ENCODE measurements at places on chromosomes 11 and 22.

DNA sequence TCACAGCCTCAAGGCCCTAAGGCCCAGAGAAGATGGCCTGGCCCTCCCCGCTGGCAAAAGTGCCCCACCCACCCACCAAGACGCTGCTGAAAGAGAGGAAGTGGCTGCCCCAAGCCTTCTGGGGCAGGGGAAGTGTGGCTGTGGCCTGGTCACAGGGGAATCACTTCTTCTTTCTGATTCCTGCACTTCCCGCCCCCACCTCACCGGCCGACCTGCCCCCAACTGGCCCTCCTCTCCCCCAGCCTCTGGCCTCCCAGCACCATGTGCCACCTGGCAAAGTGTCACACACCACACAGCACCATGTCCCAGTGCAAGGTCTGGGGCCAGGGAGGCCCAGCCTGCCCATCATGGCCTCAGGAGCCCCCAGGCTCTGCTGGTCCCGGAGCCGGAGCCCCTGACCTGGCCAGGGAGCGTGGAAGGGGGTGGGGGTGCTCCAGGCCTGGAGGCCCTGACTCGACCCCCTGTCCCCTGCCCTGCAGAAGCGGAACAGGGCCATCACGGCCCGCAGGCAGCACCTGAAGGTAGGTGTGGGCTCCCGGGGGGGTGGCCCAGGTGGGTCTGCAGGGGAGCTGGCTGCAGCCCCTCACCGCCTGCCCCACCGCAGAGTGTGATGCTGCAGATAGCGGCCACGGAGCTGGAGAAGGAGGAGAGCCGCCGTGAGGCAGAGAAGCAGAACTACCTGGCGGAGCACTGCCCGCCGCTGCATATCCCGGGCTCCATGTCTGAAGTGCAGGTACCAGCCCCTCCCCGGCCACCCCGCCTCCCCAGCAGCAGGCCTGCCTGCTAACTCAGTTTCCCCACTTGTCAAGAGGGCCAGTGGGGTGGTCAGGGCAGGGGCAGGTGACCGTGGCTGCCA is 1.4 kb downstream of the TNNI2 start:
- no peak for DNase-seq

- DNase-seq, result no peak
These were observed 46.0 kb upstream of the OR9Q1 start for GRCh38 chr11:57977709-57978108.

GRCh38 chr11:22340701-22341587 is 2.8 kb downstream of the SLC17A6 start:
- DNase-seq, result no peak

GRCh38 chr11:99519095-99519494 is 498.3 kb downstream of the CNTN5 start:
- no peak for DNase-seq

GRCh38 chr22:39943337-39943736 is 16.9 kb upstream of the TMA7B start:
- DNase-seq, result no peak

- peak; percentile 66 for DNase-seq
These were observed 136.3 kb downstream of the PKNOX2 start for GRCh38 chr11:125300791-125301218.

DNA sequence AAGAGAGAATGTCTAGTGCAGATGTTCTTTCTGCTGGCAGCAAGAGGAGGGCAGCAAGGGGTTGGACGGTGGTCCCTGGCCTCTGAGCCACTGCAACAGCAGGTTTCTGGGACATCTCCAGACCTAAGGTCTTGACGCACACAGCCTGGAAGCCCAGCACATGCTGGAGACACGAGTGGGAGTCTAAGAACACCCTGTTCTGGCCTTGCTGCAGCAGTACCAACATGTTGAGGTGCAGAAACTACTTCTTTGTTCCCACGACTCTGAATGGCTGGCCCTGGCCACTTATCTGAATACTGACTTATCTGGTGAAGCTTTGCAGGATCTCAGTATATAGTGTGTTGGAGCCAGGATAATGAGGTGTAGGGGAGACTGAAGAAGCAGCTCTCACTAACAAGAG is 6.8 kb downstream of the MICAL2 start:
- peak; percentile 94 for DNase-seq

GRCh38 chr22:33438273-33438672 is 380.1 kb upstream of the SYN3 start:
- DNase-seq, result peak; percentile 6

GRCh38 chr11:78318321-78319114 is 99.1 kb downstream of the GAB2 start:
- no peak for DNase-seq
